ENCODE measurements at places on chromosomes 4 and X. TPM values are rescaled to one million over a fixed set of nuclear protein-coding genes. Genes with fewer than 3 reads are reported as not detected.

The SNCA gene
- 6.0 TPM for total RNA-seq

The ADGRL3 gene
- 0.23 TPM for total RNA-seq

DNA sequence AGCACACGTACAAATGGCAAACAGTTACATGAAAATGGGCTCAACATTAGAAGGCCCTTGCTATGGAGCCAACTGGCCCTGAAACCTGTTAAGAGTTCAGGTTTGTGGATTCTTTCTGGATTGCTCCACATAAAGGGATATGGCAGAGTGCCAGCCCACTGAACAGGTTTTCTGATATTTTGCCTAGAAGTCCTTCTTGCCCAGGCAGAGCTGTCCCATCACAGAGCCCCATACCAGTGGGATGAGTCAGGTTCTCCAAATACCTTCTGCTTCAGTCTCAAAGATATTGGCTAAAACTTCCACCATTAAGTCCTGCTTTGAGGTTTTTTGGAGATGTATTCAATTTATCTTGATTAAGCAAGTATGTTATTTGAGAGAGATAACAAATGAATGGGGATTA is 146.8 kb upstream of the IL1RAPL2 start:
- no peak for DNase-seq
- H3K27me3 ChIP-seq: no peaks in the 10 kb centered on the region
- no peaks in the 10 kb centered on the region for H3K4me1 ChIP-seq
- H3K36me3 ChIP-seq: no peaks in the 10 kb centered on the region
- no peak overlapping the region for H3K27ac ChIP-seq

- no peak overlapping the region for H3K4me3 ChIP-seq
- no peaks in the 10 kb centered on the region for H3K4me1 ChIP-seq
- no peak for DNase-seq
- no peaks in the 10 kb centered on the region for H3K27me3 ChIP-seq
Observed at GRCh38 chr4:119550857-119551532, 77.6 kb downstream of the PDE5A start.

DNA sequence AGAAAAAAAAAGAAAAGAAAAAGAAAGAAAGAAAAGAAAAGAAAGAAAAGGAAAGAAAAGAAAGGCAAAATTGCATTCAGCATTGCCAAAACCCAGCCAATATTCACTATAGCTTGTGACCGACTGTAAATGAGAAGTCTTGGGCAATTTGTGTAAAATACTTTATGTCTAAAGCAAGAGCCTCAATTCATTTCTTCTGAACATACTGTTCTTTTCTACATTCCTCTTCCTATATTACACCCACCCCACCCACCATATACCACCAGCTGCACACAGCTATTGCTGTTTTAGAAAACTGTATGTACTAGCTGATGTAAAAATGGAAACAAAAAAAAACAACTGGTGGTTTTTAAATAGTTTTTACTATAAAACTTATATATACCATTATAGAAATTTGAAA is 156.9 kb upstream of the TTC29 start:
- H3K27ac ChIP-seq: no peak overlapping the region
- H3K27me3 ChIP-seq: no peaks in the 10 kb centered on the region
- no peak for DNase-seq
- H3K4me1 ChIP-seq: no peaks in the 10 kb centered on the region
- no peak overlapping the region for H3K4me3 ChIP-seq
- H3K36me3 ChIP-seq: no peaks in the 10 kb centered on the region

DNA sequence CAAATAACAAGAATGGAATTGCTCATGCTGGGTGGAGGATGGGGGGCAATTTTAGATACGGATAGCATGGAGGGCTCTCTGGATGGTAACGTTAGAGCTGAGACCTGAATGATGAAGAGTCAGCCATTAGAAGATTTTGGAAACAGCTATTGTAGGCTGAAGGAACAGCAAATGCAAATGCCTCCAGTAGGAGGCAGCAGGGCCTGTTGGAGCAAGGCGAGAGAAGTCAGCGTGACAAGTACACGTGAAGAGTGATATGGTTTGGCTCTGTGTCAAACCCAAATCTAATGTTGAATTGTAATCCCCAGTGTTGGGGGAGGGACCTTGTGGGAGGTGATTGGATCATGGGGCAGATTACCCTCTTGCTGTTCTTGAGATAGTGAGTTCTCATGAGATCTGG is 59.3 kb upstream of the SOD3 start:
- H3K4me3 ChIP-seq: no peak overlapping the region
- H3K36me3 ChIP-seq: no peaks in the 10 kb centered on the region
- no peaks in the 10 kb centered on the region for H3K27me3 ChIP-seq
- DNase-seq: no peak
- H3K4me1 ChIP-seq: no peaks in the 10 kb centered on the region

DNA sequence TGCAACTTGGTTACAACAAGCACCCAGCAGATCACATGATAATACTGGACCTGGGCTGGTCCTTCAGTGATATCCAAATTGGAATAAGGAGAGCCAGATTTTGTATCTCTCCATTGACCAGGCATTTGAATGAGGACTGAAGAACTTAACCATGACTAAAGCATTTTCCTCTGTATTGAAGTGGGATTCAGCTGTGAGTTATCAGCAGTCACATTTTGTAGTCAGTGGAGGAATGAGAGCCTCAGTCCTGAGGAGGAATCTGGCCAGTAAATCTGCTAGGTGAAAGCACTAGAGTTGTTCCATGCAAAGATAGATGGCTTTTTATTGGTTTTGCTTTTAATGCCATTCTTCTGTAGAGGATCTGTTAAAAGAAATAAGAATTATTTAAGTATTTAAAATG is 1506.0 kb downstream of the PCDH7 start:
- no peaks in the 10 kb centered on the region for H3K36me3 ChIP-seq
- no peaks in the 10 kb centered on the region for H3K27me3 ChIP-seq
- no peak for DNase-seq
- H3K4me1 ChIP-seq: no peaks in the 10 kb centered on the region

DNA sequence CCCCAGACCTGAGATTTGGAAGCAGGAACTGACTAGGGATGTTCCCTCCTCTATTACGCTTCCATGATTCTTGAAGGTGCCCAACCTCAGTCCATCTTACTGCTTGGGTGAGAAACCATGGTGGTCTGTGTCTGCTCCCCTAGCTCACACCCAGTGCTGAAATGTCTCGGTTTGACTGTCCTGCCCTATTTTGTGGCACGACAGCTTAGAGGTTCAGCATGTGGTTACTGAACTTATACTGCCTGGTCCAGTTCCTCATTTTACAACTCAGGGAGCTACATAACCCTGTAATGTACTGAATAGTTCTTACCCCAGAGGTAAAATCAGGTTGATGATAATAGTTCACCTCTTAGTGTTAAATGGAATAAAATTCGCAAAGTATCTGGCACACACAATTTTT is 203.1 kb downstream of the RBM46 start:
- H3K27ac ChIP-seq: no peak overlapping the region
- no peaks in the 10 kb centered on the region for H3K36me3 ChIP-seq
- H3K27me3 ChIP-seq: no peaks in the 10 kb centered on the region
- H3K4me1 ChIP-seq: no peaks in the 10 kb centered on the region

DNA sequence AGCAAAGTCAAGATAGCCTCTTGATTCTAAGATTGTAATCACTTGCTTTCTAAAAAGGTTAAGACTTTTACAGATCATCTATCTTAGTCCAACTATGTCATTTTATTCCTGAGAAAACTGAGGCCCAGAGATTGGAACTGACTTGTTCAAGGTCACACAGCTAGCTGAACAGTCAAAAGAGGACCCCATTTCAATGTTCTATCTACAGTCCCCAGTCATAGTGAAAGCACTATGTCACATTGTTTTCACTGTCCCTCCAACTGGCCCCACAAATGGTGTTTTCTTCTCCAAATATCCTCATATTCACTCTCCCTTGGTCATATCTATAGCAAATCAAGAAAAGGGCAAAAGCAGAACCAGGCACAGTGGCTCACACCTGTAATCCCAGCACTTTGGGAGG is 145.2 kb downstream of the OPHN1 start:
- no peak overlapping the region for H3K4me3 ChIP-seq
- H3K4me1 ChIP-seq: no peaks in the 10 kb centered on the region
- H3K36me3 ChIP-seq: no peaks in the 10 kb centered on the region
- H3K27me3 ChIP-seq: no peaks in the 10 kb centered on the region
- no peak for DNase-seq
